ENCODE measurements at places on chromosomes 2 and 18.

DNA sequence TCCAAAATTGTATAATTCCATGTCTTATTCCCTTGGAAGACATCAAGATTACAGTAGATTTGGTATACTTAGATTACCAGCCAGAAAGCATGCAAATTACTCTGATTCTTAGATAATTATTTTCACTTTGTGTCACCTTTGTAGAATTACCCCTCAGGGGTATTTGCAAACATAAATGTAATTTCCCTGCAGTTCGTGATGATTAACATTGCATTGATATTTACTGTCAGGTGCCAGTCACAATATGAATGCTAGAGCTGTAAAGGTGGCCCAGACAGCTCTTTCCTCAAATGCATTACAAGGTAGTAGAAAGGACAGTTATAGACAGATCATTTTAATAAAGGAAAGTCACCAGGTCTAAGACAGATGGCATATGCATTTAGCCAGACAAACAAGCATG, 1537.5 kb upstream of the PIK3C3 start:
- no peak for DNase-seq

GRCh38 chr2:45074713-45075112, 65.5 kb upstream of the SIX2 start:
- DNase-seq, result no peak

DNA sequence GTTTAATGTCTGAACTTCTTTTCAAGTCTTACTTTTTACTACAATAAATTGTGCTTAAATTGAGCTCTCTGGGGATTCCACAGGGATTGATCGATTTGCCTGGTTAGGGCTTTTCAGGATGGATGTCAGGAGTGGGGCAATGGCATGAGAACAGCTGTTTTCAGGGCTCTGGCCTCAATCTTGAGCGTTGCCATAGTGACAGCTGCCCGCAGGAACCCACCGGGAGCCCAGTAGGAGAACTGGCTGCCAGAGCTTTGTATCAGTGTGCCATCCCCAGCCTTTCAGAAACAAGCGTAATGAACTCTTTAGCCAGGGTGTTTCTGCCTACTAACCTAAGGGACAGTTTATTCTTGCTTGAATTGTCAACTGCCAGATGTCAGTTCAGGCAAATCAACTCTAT, 93.5 kb downstream of the GALNT3 start:
- no peak for DNase-seq

GRCh38 chr2:166230024-166230723, 102.4 kb upstream of the SCN1A start:
- DNase-seq, result no peak

DNA sequence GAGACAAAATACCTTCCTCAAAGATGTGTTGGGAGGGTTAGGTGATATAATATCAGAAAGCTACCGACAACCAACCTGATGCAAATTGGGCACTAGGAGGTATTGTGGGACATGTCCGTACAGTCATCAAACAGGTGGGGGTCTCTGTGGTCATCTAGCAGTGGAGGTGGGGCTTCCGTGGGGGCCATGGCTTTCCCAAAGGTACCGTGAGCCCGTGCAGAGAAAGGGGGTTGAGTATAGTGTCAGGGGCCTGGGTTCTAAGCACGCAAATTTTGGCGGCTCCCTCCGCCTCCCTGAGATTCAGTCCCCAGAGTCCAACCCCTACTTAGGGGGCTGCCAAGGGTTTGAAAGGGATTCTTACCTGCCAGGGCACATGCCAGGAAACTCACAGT, 32.6 kb downstream of the HJURP start:
- DNase-seq, result no peak

GRCh38 chr2:214484239-214484638, 73.4 kb downstream of the VWC2L start:
- DNase-seq, result no peak

GRCh38 chr2:187500585-187501359, 52.7 kb upstream of the CALCRL start:
- DNase-seq, result no peak

GRCh38 chr18:31278609-31279071, 39.3 kb upstream of the DSG1 start:
- DNase-seq, result no peak

DNA sequence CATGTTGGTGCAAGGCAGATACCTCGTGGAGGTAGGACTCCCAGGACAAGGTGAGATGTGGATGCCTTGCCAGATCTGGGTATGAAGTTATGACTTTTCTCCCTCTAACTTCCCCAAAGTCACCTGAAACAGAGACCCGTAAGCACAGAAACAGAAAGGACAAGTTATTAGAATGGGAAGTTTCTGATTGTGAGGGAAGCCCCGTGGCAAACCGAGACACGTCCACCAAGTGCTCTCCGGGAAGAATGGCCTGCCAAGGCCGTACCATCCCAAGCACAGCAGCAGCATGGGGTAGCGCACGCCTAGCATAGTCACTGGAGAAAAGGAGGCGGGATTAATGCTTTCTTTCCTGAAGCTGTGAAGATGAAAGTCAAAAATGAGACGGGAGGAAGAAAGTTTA, 110.6 kb downstream of the ZNF532 start:
- DNase-seq, result no peak
